Cerebellum (tissue), 4 donors: ENCODE measurements at places on chromosomes 1 and 21.

DNA sequence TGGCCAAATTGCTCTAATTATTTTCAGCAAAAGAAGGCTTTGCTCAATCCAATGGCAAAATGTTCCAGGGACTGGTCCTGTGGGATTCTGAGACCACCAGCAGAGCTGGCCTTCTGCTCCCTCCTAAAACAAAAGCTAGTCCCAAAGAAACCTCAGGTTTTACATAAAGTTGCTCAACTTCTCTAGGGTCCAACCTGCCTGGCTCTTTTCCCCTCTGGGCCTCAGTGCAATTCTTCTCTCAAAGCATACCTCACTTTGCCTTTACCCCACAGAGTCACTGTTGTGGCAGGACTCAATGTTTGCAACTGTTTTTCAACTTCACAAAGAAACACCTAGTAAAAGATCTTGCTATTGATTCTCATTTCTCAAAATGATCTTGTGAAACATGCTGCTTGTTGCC is 39.8 kb downstream of the TBX15 start:
- DNase-seq = no peak

GRCh38 chr1:175116903-175117302 is 49.3 kb downstream of the TNN start:
- DNase-seq = no peak

GRCh38 chr1:31584869-31585735 is 8.8 kb downstream of the TINAGL1 start:
- no peak for DNase-seq

DNA sequence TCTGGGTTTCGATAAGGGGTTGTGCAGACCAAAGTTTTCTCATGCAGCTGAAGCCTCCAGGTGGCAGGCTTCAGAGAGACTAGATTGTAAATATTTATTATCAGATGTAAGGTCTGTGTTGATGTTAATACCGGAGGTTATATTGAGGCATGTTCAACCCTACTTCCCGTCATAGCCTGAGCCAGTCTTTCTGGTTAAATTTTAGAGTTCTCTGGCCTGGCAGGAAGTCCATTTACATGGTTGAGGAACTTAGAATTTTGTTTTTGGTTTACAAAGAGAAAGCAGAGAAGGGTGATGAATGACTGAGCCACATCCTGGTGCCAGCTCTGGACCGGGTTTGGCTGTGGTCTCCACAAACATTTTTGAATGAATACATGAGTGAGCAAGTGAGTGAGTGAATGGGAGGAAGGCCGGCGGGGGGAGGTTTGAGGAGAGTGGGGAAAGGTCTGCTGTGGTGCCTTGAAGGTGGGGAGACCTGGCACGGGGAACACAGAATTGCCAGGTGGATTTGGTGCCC is 218.5 kb downstream of the DISC1 start:
- DNase-seq = no peak
